CD4-positive, CD25-positive, alpha-beta regulatory T cell (primary cell): ENCODE measurements at places on chromosomes 3 and 15.

DNA sequence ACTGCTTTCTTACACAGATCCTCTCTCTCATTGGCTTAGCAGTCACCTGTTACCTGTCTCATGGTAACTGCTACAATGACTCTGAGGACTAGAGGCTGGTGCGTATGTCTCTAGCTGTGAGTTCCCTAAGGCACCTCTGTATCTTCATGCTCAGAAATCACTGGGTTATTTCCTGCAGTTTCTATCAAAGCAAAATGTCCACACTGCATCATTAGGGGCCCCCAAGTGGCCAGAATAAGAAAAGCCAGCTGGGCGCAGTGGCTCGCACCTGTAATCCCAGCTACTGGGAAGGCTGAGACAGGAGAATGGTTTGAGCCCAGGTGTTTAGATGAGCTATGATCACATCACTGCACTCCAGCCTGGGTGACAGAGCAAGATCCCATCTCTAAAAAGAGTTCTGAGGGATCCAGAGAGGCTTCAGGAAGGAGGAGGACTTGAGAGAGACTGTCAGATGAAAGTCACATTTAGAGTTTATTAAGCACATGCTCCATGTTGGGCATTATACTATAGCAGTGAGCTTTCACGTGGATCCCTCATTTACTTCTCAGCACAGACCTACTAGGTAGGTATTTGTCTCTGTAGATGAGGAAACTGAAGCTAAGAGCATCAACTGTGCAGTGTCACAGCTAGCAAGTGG, 2.3 kb upstream of the VPS18 start:
- no peak for DNase-seq

DNA sequence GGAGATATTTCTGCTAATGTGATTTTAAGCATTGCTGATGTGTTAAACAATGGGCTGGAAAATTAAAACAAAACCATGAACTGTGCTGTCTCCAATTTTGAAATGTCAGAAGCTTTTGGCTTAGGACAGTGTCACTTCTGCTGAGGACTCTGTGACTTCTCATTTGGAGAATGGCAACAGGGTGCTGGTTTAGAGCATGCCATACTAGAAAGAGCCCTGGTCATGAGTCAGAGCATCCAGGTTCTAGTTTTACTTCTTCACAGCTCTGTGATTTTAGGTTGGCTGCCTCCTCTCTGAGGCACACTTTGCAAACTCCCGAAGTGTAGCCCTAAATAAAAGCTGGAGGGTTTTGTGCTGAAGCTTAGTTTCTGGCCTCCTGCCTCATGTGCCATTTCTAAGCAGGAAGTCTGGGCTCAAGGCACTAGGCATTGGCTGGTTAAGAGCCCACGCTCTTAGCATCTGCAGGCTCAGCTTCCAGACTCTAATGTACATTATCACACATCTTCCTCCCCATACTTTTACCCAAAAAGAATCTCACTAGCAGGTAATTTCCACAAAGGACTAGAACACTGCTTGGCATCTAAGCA, 193.8 kb downstream of the CNTN3 start:
- no peak for DNase-seq

GRCh38 chr3:112605285-112605684, 35.7 kb downstream of the CCDC80 start:
- no peak for DNase-seq

DNA sequence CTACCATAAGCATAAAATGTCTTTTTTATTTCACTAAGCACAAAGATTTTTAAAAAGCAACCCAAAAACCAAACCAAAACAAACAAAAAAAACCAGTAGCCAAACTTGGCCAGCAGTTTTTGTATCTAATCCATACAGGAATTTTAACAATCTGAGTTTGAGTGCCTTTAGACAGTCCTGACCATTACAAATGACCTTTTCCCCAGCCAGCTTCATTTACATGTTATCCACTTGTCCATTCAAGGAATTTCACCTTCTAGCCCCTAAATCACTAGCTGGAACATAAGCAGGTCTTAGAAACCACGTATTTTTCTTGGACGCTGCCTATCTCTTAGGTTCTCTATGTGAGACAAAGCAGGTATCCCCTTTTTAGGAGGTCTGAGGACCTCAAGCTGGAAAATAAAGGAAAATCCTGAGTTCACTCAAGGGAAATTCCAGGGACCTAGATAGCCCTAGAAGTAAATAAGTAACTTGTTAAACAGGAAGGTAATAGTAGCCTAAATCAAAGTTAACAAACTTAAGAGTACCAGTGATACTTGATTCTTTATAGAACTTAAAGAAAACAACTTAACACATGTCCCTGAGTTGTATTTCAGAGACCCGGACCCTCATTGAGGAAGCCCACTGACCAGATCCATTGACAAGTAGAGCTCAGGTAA, 34.2 kb downstream of the CIP2A start:
- DNase-seq, result no peak

DNA sequence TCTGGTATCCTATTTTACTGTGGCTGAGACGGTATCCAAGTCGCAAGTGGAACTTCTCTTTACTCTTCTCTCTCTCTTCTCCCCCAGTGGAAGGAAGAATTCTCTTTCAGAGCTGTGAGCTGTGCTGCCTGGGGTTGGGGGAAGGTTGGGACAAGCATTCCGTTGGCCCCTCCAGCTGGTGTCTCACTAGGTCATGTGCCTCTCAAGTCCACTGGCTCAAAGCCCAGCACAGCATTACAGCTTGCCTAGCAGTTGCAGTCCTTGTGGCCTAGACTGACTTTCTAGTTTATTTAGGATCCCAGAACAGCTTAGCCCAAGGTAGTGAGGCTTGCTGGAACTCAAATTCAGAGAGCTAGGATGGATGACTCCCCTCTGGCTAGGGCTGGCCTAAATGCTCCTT, 76.1 kb upstream of the SPATA16 start:
- DNase-seq, result no peak

GRCh38 chr3:115498898-115499297, 124.4 kb upstream of the GAP43 start:
- DNase-seq, result no peak

GRCh38 chr3:170350515-170351413, 6.8 kb upstream of the SKIL start:
- DNase-seq, result no peak

GRCh38 chr15:100918690-100919480, at the start of gene LRRK1:
Gene LRRK1, plus strand, starts transcription at chr15:100919357. Its CDS starts 5,276 bp downstream, at chr15:100924633.
- DNase-seq, result peak; percentile 21

- DNase-seq, result no peak
Observed at GRCh38 chr15:85595804-85596536, 198.8 kb downstream of the KLHL25 start.

- DNase-seq, result no peak
Observed at GRCh38 chr3:169597083-169597609, 66.4 kb downstream of the MECOM start.

DNA sequence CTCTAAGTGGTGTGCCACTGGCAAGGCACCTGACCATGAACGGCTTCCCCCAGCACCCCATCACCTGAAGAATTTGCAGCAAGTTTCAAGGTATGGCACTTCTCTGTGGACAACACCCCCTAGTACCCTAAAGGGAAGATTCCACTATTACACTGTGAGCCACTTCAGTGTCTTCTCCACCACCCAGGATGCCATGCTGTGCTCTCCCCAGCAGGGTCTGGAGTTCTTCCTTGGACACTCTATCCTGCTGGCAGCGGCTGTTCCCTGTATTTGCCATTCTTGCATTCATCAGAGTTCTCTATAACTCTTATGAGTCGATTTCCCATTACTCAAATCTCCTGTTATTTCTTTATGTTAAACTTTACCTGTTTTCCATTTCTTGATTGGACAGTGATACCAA, 33.9 kb upstream of the RNU6-1 start:
- no peak for DNase-seq
